ENCODE measurements at places on chromosomes 11 and 22.

GRCh38 chr11:105718641-105719040 lies 108.8 kb downstream of the GRIA4 start:
- DNase-seq, result no peak

DNA sequence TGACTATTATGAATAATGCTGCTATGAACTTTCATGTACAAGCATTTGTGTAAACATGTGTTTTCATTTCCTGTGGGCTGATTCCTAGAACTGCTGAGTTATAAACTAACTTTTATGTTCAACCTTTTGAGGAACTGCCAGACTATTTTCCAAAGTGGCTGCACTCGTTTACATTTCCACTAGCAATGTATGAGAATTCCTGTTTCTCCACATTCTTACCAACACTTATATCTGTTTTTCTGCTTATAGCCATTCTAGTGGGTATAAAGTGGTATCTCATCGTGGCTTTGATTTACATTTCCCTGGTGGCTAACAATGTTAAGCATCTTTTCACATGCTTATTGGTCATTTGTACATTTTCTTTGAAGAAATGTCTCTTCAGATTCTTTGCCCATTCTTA lies 35.2 kb upstream of the SCUBE2 start:
- DNase-seq, result no peak

GRCh38 chr11:65042891-65043290 lies 1.9 kb downstream of the SAC3D1 start:
- DNase-seq, result no peak

GRCh38 chr11:40140560-40140959 lies 1318.9 kb downstream of the LRRC4C start:
- DNase-seq, result no peak

DNA sequence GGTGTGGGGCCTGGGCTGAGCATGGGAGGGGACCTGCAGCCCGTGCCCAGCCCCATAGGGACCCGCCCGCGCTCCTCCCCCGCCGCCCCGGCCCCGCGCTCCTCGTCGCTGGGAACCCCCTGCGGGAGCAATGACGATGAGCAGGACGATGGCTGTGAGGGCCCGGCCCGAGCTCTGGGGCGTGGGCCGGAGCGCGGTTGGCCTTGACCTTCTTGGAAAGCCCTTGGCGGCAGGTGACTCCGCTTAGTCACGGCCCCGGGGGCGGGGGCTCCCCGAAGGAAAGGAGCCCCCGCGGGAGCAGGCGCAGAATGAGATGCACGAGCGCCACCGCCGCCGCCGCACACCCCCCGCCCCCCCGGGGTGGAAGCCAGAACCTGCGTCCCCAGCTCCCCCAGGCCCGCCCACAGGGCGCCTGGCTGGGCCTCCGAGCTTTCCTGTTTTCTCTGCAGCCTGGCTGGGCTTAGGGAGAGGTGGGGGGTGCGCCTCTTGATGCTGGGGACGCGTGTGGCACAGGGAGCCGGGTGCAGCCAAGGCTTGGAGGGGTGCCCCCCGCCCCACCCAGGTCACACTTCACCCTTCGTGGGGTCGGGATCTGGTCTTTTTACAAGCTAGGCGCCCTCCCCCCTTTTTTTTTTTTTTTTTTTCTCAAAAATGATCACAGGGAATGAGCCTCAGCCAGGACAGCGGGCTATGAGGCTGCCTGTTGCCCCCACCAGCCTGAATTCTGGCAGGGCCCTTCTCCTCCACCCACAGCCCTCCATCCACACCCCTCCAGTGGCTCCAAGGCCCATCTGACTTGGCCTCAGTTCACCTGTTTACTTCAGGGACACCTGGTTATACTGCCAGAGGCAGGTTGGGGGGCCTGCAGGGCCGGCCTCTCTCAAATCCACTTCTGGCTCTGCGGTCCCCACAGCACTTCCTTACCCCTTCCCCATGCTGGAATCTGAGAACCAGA lies 17.9 kb downstream of the CRELD2 start:
- peak; percentile 92 for DNase-seq

DNA sequence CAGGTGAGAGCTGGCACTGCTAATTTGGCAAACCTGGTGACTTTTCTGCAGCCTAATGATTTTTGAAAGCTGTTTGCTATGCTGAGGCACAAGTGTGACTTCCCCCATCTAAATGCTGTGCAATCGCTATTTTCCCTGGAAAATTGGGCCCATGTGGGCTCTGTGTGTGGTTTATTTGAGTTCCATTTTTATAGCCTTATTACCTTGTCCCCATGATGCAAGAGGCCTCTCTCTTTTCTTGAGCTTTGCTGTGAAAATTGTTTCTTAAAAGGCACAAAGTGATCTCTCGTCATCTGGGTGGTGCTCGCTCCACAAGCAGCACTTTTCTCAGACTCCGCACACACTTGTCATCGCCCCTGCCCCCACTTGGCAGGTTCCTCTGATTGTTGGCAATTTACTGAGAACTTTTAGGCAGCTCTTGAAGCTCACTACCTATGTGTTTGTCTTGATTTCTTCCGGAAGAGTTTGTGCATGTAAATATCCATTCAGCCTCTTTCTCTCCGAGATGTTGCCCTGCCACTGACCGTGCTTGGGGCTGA lies 24.9 kb downstream of the BMAL1 start:
- DNase-seq, result no peak

GRCh38 chr22:43995057-43995685 lies 28.9 kb upstream of the PARVB start:
- DNase-seq, result no peak

DNA sequence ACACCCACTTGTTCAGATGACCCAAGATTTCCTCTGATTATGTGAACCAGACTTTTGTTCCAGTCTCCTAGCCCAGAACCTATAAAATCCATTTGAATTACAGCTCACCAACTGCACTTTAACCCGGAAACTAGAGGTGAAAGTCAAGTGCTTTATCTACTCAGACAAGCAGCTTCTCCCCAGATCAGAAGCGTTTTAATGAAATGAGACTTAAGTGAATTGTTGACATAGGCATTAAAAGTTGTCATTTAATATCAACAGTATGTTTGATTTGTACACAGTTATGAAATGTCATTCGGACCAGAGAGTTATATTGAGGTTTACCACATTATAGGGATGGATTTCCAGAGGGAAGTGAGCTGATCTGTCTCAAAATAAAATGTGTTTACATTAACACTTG lies 52.0 kb downstream of the CADM1 start:
- no peak for DNase-seq

- DNase-seq, result peak; percentile 18
Measured at GRCh38 chr22:25702040-25702439, 39.9 kb upstream of the MYO18B start.

GRCh38 chr22:35486116-35486631 lies 54.5 kb upstream of the RASD2 start:
- DNase-seq, result no peak

DNA sequence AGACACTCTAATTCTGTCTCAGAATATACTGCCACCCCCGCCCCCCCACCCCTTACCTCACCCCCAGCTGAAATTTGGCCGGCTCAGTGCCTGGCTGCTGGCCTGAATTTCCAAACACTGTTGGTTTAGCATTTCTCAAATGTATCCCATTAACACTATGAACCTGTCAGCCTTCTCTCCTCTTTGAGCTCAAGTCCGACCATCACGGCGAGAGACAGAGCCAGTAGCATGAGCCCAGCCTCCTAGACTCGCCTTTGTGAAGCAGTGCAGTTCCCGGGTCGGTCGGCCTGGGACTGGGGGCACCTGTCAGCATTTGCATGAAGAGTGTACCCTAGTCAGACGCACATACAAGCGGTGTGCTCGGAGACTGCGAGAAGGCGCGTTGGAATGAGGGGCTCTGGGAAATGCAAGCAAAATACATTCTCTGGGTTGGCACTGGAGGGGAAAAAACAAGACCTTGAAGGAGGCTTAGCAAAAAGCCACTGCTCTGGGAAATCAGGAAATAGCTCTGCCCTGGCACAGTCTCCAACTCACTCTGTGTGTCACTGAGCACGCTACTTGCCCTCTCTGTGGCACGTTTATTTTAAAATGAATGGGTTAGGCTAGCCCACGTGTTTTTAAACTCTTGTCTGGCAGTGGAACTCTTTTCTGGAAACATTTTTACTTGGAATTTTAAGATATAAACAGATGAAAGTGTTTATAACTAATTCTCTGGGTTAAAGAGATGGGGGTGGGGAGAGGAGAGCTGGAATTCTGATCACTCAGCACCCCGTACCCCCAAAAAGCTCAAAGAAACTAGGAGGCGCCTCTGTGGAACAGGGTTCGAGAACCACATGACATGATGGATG lies 108.3 kb downstream of the TIMP3 start:
- DNase-seq, result no peak

All from HAP-1 (cell line).